Head of caudate nucleus (tissue), 42 donors: ENCODE measurements at places on chromosomes 11 and 22.

- no peak for DNase-seq
Measured at GRCh38 chr11:112316971-112317370, 56.3 kb upstream of the PLET1 start.

DNA sequence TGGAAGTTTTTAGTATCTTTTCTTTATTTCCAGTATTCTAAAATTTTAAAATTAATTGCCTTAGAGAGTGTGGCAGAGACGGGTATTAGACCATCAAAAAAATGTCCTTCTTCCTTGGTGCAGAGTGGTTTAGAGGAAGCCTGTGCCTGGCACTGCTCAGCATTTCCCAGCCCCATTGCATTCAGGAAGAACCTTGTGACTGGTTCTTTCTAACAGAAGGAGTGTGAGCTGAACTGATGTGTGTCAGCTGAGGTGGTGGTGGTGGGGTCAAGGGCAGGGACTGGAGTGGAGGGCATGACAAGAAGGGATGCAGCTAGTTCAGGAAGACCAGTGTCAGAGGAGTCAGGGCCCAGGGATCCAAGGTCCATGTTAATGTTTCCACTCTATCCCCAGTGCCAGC, 58.7 kb upstream of the FDX1 start:
- DNase-seq, result no peak

- no peak for DNase-seq
Measured at GRCh38 chr11:65773784-65774411, 6.9 kb downstream of the AP5B1 start.

DNA sequence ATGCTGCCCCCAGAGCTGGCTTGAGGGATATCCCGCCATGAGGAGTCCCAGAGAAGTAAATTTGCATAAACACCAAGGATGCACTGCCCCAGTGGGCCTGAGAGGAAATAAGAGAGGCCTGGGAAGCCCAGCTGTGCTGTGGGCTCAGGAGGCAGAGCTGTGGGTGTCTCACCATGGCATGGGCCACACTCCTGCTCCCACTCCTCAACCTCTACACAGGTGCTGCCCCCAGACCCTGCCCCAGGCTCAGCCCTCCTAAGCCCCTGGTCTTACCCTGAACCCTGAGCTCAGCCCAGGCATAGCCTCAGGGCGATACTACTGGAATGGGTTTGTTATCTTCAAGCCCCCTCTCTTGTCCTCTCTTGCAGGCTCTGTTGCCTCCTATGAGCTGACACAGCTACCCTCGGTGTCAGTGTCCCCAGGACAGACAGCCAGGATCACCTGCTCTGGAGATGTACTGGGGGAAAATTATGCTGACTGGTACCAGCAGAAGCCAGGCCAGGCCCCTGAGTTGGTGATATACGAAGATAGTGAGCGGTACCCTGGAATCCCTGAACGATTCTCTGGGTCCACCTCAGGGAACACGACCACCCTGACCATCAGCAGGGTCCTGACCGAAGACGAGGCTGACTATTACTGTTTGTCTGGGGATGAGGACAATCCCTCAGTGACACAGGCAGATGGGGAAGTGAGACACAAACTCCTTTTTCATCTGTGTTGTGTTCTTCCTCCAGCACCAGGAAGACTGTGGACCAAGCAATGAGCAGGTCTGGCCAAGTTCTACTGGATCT, 59.9 kb downstream of the GGTLC2 start:
- DNase-seq, result no peak

GRCh38 chr22:37484480-37485394, 1.4 kb downstream of the MFNG start:
- peak; percentile 74 for DNase-seq

- DNase-seq, result no peak
Measured at GRCh38 chr11:124605719-124606118, 5.5 kb upstream of the PANX3 start.

DNA sequence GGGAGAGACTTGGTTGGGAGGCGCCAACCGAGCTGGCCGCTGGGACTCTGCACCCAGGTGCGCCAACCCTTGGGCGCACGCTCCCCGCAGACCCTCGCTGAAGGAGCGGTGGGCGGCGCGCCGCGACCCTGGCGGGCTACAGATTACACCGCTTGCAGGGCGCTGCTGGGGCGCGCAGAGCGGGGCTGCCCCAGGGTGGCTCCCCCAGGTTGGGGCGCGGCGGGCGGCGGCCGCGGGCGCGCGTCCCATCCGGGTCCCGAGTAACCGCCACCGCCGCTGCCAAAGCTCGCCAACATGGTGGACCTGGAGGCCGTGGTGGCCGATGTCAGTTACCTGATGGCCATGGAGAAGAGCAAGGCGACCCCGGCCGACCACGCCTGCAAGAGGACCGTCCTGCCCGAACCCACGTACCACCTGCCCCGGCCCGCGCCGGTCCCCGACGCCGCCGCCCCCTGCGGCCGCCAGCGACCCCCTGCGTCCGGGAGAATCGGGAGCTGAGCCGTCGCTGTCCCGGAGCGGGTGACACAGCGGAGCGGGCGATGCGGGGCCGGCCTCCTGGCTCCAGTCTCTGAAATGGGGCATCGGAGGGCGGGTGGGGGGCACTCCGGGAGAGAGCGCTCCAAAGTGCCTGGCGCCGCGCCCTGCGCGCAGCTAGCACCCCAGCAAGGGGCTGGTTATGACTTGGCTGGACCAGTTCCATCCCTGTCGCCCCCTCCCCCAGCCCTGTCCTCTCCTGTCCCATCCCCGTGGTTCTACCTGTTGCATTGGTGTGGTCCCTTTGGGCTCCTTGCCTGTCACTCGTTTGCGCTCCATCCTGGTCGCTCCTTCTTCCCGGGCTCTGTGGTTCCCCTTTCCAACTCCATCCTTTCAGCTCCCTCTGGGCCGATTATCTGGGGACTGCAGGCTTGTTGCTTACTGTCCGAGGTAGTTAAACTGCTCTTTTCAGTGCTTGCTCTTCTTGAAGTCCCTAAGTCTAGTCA, 143.3 kb upstream of the GRK3 start:
- DNase-seq, result peak; percentile 34

DNA sequence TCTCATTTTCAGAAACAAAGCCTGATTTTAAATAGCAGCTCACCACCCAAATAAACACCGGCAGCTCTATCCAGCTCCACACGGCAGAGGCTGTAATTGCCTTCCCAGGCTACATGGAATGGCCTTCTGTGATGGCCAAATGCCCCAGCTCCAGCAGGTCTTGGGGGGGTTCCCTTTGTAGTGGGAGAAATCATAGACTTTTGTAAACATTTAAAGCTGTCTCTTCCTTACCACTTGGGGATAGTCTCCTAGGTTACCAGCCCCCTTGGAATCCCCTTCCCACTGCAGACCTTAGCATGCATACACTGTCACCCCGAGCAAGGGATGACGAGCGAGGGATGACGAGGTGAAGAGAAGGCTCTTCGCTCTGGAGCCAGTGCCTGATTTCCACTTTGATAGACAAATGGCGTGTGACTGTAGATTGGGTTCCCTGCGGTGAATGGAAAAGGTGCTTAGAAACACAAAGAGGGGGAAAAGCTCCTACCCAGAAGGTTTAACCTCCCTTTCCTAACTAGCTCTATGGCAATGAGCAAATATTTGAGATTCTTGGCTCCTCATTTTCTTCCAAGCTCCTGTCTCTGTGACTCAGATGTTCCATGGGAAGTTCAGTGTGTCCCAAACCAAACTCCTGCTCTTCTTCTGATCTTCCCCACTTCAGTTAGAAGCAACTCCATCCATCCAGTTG, 108.0 kb upstream of the CADM1 start:
- DNase-seq, result no peak

GRCh38 chr11:83174008-83174407, 17.1 kb downstream of the PCF11 start:
- DNase-seq, result no peak

DNA sequence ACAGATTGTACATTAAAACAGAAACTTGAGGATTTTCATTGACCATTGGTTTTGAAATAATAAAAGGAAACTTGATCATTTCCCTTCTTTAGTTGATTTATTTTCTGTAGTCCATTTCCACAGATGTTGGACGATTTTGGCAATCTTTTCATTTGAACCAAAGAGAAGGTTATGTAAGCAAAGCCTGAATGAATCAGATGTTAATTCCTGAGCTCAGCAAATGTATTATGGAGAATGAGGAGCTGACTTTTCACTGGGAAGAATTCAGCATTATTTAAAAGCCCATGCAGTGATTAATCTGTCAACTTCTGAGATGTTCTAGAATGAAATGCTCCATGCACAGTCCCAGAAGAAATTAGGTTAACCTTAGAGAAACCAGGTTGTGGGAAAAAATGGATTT, 29.0 kb downstream of the ELMOD1 start:
- no peak for DNase-seq

DNA sequence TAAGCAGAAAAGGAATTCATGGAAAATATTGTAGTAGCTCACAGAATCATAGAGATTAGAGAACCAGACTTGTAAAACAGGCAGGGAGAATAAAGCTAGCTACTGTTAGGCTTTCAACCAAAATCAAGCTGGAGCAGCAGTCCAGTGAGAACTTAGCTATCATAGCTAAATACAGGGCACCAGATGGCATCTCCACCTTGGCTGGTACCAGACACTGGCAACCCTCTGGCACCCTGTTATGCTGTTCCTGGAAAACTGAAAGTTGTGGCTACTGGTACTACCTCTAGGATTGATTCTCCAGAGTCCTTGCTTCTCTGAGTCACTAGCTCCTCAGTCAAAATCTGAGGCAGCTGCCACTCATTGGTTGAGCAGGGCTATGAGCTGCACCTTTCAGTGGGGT, 6.0 kb upstream of the DRD2 start:
- DNase-seq, result no peak

DNA sequence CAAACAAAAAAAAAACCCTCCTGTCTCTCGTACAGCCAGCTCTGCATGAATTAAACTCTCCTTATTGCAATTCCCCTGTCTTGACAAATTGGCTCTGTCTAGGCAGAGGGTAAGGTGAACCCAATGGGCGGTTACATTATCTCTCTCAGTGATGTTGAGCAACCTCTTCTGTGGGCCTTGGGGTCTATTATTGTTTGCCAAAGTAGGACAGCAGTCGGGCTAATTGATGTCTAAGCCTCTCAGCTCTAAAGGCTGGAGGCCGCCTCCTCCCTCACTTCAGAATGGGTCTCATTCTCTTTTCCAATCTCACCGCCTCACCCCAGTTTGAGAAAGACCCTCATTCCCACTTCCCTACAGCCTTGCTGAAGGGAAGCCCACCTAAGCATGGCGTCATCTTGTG, 1.3 kb upstream of the SLC25A45 start:
- no peak for DNase-seq

DNA sequence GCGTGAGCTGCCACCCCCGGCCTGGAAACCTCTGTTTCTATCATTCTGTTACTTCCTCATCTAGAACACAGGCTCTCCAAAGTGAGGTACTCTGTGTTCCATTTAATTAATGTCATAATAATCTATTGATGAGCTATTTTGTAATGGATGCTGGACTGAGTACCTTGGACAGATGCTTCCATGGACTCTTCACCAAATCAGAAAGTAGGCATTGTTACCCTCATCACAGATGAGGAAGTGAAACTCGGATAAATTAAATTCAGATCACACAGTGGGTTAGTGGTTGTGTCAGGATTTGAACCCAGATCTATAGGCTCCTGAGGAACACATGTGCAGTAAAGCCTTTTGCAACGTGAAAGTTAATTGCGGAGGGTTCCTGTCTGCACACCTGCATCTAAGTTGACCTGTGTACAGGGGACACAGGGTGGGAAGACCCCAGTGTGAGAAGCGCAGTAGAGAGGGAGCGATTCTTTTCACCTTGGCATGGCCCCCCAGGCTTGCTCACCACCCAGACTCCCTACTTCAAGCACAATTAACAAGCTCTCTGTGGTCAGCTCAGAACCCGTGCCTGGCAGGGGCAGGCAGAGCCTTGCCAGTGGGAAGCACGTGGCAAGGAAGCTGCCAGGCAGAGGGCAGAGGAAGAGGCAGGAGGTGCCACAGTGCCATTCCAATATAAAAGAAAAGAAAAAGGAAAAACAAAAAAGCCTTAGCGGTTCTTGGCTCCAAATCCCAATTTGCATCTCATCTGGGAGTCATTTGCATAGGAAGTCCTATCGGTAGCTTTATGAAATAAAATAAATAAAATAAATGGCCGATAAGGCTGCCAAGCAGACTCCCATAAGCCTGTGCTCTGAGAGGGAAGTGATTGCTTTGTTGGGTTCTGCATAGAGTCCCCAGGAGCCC, 239.3 kb downstream of the GRIK4 start:
- DNase-seq, result peak; percentile 61

DNA sequence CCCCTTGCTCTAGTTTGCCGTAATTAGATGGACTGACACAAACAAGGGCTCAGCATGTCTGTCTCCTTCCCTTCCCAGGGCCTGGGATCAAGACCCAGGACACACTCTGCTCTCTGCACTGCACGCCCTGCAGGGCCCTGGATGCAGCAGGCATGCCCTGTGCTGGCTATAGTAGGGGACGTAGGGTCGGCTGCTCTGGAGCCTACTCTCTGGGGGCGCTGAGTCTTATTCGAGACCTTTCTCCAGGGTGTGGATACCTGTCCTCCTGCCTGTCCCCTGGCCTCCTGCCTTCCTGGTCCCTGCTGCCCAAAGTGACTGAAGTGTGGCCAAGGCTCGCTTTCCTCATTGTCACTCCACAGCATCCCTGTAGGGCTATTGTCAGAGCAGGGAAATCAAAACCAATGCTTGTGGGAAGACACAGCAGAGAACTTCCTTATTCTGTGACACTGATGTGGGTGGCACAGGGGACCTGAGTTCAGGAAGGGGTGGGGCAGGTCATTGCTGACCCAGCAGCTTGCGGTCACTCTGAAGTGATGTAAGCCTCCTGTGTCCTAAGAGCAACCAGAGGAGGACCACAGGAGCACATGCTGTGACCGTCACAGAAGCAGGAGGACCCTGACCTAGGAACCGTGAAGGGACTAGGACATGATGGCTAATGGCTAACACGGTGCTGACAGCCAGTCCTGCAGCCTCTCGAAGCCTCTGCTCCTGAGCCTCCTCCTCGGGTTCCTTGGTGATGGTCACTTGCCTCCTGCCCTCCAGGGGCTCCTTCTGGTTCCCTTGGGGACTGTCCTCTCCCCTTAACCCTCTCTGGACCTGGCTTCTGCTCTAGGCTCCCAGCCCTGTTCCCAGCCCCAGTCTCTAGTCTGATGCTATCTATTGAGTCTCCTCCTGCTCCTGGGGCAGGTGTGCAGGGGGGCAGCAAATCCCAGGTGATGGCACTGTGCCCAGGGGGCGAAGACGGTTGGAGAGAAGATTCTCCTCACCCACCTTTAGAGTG, 10.3 kb downstream of the APOBEC3A start:
- DNase-seq, result no peak

GRCh38 chr11:64037027-64037634, 1.4 kb downstream of the FLRT1 start:
- peak; percentile 60 for DNase-seq

GRCh38 chr22:17980638-17981051, 43.7 kb downstream of the MICAL3 start:
- DNase-seq, result no peak

DNA sequence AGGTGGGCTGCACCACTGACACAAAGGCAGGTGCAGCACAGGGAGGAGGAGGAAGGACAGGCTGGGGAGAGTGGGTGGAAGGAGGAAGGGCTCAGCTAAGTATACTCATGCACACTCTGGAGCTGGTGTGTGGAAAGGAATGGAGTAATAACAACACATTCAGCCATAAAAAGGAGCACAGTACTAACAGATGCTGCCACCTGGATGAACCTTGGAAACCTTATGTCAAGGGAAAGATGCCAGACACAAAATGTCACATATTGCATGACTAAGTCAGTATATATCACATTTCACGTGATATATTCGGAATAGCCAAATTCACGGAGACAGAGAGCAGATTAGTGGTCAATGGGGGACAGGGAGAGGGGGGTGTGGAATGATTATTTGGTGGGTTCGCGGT, 389.6 kb upstream of the SYN3 start:
- DNase-seq, result no peak
